ENCODE measurements at places on chromosomes 3 and 15.
A peak's percentile ranks its signal among the peaks of the same experiment; 100 is the strongest.

DNA sequence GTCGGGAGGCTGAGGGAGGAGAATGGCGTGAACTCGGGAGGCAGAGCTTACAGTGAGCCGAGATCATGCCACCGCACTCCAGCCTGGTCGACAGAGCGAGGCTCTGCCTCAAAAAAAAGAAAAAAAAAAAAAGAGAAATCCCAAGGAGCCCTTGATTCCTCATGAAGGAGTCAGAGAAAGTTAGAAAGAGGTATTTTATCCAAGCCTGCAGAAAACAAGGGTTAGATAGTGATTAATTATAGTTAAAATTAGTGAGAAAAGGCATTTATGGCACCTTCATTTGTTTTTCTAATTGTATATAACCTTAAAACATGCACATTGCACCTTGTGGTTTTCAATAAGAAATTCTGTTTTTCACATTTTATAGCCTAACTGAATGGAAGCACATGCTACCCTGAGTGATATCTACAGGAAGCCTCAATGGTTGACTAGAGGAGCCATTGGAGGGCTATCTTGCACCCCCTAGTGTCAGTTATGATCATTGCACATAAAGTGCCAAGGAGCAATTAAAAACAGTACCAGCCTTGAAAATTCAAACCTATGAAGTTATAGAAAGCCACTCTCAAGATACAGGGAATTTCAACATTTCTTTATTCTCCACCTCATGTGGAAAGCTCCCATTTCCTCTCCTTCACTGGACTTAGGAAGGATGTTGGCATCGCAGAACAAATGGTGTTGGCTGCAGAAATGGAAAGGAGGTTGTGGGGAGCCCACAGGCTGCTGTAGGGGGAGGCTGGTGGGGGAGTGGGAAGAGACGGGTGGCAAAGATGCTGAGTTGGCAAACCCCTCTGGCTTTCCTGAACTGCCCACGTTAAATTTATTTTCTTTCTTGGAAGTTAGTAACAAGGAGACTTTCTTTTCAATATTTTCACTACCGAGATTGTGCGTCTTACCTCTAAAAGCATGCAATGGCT lies 48.5 kb downstream of the ITGA11 start:
- H3K27ac ChIP-seq, result peak overlapping the region; percentile 86
- H3K4me3 ChIP-seq, result no peak overlapping the region
- peak; percentile 31 for DNase-seq
- no peaks in the 10 kb centered on the region for H3K27me3 ChIP-seq
- H3K36me3 ChIP-seq, result no peaks in the 10 kb centered on the region
- H3K4me1 ChIP-seq, result peaks cover 47% of the 10 kb centered on the region

GRCh38 chr3:149648525-149648924 lies 9.3 kb downstream of the WWTR1 start:
- no peak overlapping the region for H3K27ac ChIP-seq
- H3K4me3 ChIP-seq, result no peak overlapping the region
- DNase-seq, result no peak
- H3K36me3 ChIP-seq, result peaks cover 35% of the 10 kb centered on the region
- H3K4me1 ChIP-seq, result peaks cover 10% of the 10 kb centered on the region

GRCh38 chr15:63051156-63052066 lies 8.9 kb downstream of the TPM1 start:
- H3K4me1 ChIP-seq, result peaks cover 32% of the 10 kb centered on the region
- no peak overlapping the region for H3K4me3 ChIP-seq
- peak overlapping the region; percentile 77 for H3K27ac ChIP-seq

DNA sequence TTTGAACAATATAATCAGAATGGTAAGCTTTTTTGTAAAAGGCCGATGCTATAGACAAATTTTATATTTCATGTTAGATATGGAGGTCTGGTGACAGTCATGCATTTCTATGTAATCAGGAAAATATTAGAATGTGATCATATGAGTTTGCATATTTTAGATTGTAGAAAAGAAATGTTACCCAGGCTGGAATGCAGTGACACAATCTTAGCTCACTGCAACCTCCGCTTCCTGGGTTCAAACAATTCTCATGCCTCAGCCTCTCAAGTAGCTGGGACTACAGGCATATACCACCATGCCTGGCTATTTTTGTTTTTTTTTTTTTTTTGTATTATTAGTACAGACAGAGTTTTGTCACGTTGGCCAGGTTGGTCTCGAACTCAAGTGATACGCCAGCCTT lies 152.0 kb downstream of the LMLN start:
- DNase-seq, result no peak
- H3K4me3 ChIP-seq, result no peak overlapping the region
- H3K27me3 ChIP-seq, result peaks cover 49% of the 10 kb centered on the region
- no peaks in the 10 kb centered on the region for H3K36me3 ChIP-seq
- no peak overlapping the region for H3K27ac ChIP-seq

GRCh38 chr15:55348281-55348778 lies 29.3 kb downstream of the PIGB start:
- peaks cover 2% of the 10 kb centered on the region for H3K4me1 ChIP-seq
- no peak overlapping the region for H3K4me3 ChIP-seq
- H3K27ac ChIP-seq, result no peak overlapping the region
- H3K27me3 ChIP-seq, result no peaks in the 10 kb centered on the region
- no peak for DNase-seq
- H3K36me3 ChIP-seq, result no peaks in the 10 kb centered on the region

DNA sequence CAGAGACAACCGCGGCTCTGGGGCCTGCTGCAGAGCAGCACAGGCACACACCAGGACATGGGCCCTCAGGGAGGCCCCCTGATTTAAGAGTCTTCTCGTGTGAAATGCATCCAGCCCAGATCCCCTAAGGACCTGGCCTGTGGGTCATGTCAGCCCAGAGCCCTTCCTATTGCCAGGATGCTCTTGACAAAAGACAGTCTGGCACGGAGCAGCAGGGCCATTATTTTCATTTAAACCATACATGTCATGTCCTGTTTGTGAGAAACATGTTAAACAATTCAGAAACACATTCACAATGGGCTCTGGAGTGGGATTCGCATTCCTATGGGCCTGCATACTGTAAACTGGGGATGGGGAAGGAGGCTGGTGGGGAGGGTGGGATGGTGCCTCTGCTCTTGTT lies 367.4 kb upstream of the WNT5A start:
- H3K4me1 ChIP-seq, result peaks cover 14% of the 10 kb centered on the region
- no peak overlapping the region for H3K27ac ChIP-seq
- H3K27me3 ChIP-seq, result no peaks in the 10 kb centered on the region
- DNase-seq, result no peak
- no peaks in the 10 kb centered on the region for H3K36me3 ChIP-seq

DNA sequence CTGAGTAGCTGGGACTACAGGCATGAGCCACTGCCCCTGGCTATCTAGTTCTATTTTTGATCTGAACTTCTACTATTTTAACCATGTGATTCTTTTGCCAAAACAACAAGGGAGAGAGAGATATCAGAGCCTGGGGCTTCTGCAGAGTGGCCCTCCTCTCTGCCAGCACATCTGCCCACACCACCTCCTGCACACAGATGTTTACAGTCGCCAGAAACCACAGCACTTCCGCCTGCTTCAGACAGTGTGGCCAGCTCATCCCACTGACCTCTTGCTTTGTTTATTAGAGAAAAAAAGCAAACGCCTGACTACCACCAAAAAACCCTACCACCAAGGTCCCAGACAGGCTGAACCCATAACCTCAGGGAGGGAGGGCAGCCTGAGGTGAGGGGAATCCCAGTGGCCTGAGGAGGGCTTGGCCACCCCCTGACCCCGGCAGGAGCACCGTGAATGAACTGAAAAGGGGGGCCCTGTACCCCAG lies 85.9 kb upstream of the ABHD2 start:
- H3K36me3 ChIP-seq, result no peaks in the 10 kb centered on the region
- peak; percentile 90 for DNase-seq
- H3K27me3 ChIP-seq, result no peaks in the 10 kb centered on the region
- H3K27ac ChIP-seq, result peak overlapping the region; percentile 69
- peaks cover 13% of the 10 kb centered on the region for H3K4me1 ChIP-seq

GRCh38 chr15:69134791-69135190 lies 25.6 kb upstream of the GLCE start:
- H3K4me3 ChIP-seq, result no peak overlapping the region
- DNase-seq, result no peak
- peaks cover 74% of the 10 kb centered on the region for H3K27me3 ChIP-seq
- no peaks in the 10 kb centered on the region for H3K4me1 ChIP-seq

DNA sequence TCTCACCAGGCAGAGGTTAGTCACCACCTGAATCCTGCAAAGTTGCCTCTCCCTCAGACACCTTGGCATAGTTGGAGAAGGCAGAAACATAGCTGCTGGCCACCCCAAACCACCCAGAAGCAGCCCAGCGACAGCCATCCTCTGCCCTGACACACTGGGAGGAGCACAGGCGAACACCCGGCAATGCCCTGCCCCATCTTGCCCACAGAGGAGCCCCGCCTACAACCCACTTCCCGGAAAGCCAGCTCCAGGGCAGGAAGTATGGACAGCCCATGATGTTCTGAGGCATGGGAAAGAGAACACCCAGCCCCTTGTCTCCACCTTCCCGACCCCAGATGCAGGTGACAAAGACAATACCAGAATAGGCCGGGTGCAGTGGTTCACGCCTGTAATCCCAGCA lies 12.6 kb upstream of the SHISA5 start:
- H3K4me3 ChIP-seq, result no peak overlapping the region
- DNase-seq, result no peak
- H3K36me3 ChIP-seq, result peaks cover 5% of the 10 kb centered on the region
- no peaks in the 10 kb centered on the region for H3K27me3 ChIP-seq
- H3K27ac ChIP-seq, result no peak overlapping the region

DNA sequence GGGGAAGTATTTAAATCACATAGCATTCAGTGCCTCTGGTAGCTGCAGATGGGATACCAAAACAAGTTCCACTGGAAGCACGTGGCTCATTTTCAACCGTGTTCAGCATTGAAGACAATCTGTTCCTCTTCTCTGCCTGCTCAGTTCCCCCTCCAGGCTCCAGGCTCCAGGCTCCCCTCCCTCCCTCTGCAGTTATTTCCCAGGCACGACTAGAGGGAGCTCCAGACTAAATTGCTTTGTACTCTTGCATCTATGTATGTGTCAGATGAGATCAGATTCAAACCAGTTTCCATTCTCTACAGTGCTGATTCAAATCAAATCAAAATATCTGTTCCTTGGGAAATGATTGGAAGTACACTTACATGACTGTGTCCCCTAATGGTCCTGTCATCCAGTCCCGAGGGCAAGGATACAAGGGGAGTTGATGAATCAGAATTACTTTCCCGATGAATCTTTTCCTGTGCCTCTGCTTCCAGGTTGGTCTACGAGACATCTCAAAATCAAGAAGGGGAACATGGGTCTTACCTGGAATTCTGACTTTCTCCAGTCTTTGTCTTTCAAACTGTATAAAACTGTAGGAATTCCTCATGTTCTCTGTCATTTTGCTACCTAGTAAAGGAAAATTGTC lies 600.5 kb downstream of the EDEM1 start:
- no peak overlapping the region for H3K4me3 ChIP-seq
- DNase-seq, result no peak
- no peaks in the 10 kb centered on the region for H3K27me3 ChIP-seq
- no peaks in the 10 kb centered on the region for H3K4me1 ChIP-seq

- peak overlapping the region; percentile 78 for H3K27ac ChIP-seq
- H3K4me3 ChIP-seq, result no peak overlapping the region
- H3K27me3 ChIP-seq, result no peaks in the 10 kb centered on the region
- DNase-seq, result peak; percentile 39
These were observed 5.3 kb downstream of the SNUPN start for GRCh38 chr15:75620058-75620820.

- peaks cover 1% of the 10 kb centered on the region for H3K4me1 ChIP-seq
- no peak for DNase-seq
These were observed 42.3 kb upstream of the ROPN1 start for GRCh38 chr3:124034016-124034843.

DNA sequence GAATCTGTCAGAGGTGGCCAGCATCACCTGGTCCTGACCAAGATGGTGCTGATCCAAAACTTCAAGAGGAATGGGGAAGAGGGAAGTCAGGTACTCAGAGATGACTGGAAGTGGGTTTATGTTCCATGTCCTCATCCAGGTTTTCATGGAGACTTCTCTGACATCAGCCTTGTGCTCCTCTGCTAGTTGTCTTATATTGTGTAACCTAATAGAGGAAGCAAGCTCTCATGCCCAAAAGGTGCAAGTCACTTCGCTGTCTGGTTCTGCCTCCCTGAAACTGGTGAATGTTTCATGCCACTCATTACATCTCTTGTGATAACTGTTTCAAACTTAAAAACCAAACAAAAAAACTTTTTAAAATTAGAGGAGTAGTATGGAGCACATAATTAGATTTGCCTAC lies 127.2 kb upstream of the MANF start:
- H3K4me3 ChIP-seq, result no peak overlapping the region
- H3K36me3 ChIP-seq, result no peaks in the 10 kb centered on the region
- no peak overlapping the region for H3K27ac ChIP-seq
- H3K27me3 ChIP-seq, result no peaks in the 10 kb centered on the region
- no peak for DNase-seq

GRCh38 chr3:182399978-182400737 lies 393.1 kb upstream of the ATP11B start:
- no peak overlapping the region for H3K4me3 ChIP-seq
- no peak overlapping the region for H3K27ac ChIP-seq
- no peaks in the 10 kb centered on the region for H3K27me3 ChIP-seq
- no peaks in the 10 kb centered on the region for H3K36me3 ChIP-seq
